Activated CD4-positive, alpha-beta memory T cell treated with anti-CD3 and anti-CD28 coated beads for 36 hours (primary cell): ENCODE measurements at places on chromosomes 3 and 15. TPM values are rescaled to one million over a fixed set of nuclear protein-coding genes. Genes with fewer than 3 reads are reported as not detected.

- no peak for DNase-seq
These were observed 4.4 kb downstream of the SEMA6D start for GRCh38 chr15:47721676-47722075.

The IL5RA gene
- 0.74 TPM for total RNA-seq

GRCh38 chr15:99433026-99433756 lies 132.6 kb upstream of the MEF2A start:
- no peak for DNase-seq

- no peak for DNase-seq
These were observed 111.6 kb downstream of the FEZF2 start for GRCh38 chr3:62261736-62262135.

DNA sequence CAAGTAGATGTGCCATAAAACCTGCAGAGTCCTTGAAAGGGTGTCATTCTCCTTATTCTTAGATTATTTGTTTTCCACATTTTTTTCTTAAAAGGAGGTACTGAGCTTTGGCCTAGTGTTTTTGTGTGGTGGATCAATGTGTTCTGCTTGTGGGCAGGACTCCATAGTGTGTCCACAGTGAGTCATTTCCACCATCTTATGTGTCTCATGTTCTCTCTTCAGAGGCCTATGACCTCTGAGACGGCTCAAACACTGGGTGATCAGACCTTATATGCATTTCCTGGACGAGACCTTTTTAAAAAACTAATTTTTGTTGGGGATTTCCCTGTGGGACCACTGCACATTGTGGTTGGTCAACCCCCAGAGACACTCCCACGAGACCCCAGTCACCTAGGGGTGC lies 93.4 kb downstream of the CHCHD4 start:
- no peak for DNase-seq

The ZBBX gene
- total RNA-seq: not detected

The TGM4 gene
- total RNA-seq: not detected

DNA sequence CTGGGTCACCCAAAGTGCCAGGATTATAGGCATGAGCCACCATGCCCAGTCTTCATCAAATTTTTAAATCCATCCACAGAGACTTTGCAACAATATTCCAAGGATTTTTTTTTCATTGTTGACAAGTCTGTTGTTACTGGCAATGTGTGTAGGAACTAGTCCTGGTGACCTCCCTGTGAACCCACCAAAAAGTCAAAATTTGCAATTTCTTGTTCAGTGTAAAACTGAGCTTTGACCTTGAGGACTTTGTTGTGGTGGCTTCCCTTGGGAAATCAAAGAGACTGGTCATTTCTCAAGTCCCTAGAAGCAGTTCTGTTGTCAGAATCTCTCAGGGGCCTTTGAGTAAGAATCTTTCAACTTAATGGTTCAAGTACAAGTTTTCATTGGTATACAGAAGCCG lies 36.9 kb upstream of the COL8A1 start:
- no peak for DNase-seq

The MYZAP gene
- 0.63 TPM for total RNA-seq

DNA sequence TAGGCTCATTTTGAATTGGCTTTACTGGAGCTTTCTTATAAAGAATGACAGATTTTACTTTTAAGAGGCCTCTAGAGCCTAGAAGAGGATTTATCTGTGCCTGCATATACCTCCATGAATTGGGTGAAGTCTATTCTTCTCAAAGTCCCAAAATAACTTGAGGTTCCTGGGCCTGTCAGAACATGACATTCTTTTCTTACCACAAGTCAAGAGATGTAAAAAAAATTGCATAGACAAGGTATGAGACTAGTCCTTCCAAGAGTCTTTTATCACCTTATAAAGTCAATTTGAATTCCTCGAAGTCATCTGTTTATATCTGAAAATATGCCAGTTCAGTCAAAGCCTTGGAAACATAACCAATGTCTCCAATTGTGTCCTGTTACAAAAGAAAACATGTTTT lies 17.2 kb upstream of the CD200 start:
- DNase-seq: no peak

The ZNF860 gene
- not detected for total RNA-seq

GRCh38 chr15:67641453-67641852 lies 99.0 kb downstream of the MAP2K5 start:
- DNase-seq: no peak

GRCh38 chr15:100336061-100336460 lies 5.7 kb downstream of the ADAMTS17 start:
- DNase-seq: no peak

The CKMT1A gene
- total RNA-seq: 0.33 TPM

The AGBL1 gene
- 0.10 TPM for total RNA-seq

DNA sequence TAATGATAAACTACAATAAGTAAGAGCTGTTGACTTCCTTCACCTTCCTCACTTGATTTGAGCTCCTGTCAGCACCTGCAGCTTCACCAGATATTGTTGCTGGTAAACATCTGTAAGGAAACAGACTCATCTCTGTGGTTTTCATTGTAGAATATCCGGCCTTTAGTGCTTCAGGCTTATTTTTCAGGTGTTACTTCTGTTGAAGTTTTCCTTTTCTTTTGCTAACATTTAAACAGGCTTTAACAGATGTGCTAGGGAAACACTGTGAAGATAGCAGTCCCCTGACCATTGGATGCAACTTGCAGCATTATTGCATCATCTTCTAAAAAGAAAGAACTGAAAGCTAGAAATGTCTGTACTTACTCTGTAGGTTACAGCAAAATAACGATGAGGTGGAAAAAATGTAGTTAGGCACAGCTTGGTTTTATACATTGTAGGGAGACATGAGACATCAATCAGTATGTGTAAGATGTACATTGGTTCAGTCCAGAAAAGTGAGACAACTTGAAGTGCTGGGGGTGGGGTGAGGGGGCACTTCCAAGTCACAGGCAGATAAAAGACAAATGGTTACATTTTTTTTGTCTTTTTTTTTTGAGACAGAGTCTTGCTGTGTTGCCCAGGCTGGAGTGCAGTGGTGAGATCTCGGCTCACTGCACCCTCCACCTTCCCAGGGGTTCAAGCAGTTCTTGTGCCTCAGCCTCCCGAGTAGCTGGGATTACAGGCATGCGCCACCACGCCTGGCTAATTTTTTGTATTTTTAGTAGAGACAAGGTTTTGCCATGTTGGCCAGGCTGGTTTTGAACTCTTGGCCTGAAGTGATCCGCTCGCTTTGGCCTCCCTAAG lies 10.2 kb downstream of the EDEM1 start:
- peak; percentile 65 for DNase-seq

- no peak for DNase-seq
These were observed 71.8 kb upstream of the ZBTB20 start for GRCh38 chr3:115218859-115219258.

The CTXN2 gene
- not detected for total RNA-seq

- no peak for DNase-seq
These were observed 50.3 kb downstream of the ZMAT3 start for GRCh38 chr3:179021119-179021903.
